T-helper 2 cell (primary cell): ENCODE measurements at places on chromosomes 5 and 9.

GRCh38 chr5:1019001-1019905 is 10.7 kb downstream of the NKD2 start:
- no peak for DNase-seq

- DNase-seq, result no peak
These were observed 2.9 kb upstream of the LPCAT1 start for GRCh38 chr5:1526681-1527131.

DNA sequence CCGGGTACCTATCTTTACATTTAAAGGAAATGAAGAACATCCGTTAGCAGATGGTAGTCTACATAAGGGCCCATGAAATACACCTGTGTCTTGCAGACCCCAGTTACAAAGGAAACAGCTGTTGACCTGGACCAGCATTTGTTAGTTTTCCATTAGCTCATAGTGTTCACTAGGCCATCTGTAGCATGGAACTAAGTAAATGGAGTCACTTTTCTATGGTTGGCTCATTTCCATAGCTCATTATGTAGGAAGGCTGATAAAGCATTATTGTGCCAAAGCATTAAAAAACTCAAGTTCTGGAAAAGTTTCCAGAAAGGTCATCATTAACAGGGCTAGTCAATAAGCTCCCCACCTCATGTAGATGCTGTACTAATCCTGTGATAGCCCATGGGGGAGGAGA is 62.1 kb downstream of the PCSK1 start:
- no peak for DNase-seq

- no peak for DNase-seq
These were observed 258.4 kb downstream of the FER start for GRCh38 chr5:109006129-109006528.

DNA sequence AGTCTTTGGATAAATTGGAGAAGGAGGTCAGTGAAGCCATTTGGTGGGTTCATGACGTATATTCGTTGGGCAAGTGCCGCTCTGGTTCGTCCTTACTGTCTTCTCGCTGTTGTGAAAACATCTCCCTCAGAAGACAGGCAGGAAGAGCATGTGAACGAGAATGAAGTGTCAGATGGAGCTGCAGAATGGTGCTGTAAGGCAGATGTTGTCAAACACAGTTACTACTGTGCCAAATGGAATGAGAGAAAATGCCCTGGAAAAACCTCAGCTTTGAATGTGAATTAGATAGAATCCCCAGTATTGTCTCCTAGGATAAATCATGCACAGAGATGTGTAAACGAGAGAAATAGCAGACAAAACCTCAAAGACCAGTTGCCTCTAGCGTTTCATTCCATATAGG is 121.5 kb downstream of the CAMK4 start:
- no peak for DNase-seq

- DNase-seq, result no peak
These were observed 197.1 kb downstream of the CEMIP2 start for GRCh38 chr9:71571186-71571585.

DNA sequence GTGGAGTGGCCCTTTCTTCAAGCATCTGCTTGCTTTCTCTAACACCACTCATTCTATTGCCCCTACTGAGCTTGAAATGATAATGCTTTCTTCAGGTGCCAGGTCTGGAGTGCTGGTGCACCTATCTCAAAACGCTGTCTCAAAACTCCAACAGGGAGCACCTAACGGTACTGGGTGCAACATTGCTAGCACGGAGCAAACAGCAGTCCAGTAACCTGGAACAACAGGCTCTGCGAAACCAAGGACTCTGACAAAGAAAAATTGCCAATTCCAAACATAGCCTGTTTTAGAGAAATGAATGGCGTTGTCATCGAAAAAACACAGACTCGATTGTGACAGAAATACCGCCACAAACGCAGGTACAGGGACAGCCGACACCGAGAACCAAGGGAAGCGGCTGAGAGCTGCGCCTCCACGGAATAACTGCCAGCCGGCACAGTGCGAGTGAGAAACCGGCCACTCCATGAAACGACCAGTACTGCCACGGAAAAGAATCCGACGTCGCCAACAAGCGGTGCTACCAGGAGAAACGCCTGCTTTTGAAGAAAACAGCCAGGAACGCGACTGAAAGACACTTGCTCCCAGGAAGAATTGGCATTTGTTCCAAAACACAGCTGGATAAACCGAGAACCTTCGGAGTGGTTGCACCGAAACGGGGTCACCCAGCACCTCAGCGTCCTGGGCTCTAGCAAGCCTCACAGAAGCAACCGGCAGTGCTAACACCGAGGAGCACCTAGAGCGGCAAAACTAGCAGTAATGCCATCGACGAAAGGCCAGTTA is 3.1 kb downstream of the ANXA2R start:
- no peak for DNase-seq

- no peak for DNase-seq
These were observed 60.1 kb downstream of the KCTD16 start for GRCh38 chr5:144230806-144231205.

DNA sequence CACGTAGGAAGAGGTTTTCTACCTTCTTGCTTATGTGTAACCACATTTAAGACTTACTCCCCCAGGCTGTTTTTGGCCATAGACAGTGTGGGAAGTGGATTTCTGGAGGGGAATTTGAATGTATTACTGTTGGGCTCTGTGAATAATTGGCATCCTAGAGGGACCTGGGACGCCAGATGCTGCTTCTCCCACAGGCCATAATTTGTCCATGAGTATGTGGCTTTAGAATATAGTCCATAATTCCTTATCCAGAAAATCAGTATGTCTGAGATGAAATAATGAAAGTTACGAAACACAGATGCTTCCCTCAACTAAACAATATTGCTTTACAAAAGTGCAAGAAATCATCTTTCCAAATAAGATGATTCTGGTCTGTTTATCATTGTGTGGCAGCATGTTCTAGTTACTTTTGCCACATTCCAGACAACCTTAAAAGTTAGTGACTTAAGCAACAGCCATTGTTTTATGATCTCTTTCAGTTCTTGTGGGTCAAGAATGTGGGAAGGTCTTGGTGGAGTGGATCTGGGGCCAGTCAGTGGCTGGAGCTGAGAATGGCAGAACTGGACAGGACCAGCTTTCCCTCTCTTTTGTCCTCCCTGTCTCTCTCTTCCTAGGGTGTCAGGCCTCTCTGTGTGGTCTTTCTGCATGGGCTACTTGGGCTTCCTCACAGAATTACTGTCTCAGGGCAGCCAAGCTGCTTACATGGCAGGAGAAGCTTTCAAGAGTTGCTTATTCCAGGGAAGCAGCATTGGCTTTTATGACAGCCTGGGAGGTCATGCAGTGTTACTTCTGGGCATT is 79.4 kb downstream of the FBXL7 start:
- DNase-seq, result no peak

DNA sequence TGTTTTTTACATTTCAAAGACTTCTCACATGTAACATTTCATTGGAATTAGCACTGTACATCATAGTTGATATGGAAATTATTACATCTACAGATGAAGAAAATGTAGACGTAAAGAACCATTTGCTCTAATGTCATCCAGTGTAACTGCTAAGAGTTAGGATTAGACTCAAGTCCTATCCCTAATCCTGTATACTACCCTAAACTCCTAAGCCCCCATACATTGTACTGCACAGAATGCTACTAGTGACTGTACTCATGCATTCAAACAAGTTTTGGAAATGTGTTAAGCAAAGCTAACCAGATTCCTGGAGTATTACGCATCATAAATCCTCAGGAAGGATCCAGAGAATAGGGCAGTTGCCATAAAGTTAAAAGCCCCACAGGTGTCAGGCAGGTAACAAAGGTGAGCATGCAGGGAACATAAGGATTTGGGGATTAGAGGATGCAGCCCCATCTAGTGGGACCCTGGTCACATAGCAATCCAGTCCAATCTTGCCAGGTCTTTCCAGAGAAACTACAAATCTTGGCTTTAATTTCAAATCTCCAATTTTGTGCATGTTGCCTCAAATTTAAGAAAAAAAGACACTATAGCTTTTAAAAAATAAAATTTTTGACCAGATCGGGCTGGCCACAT is 32.0 kb downstream of the HAVCR1 start:
- no peak for DNase-seq

- no peak for DNase-seq
These were observed 13.7 kb downstream of the MYO10 start for GRCh38 chr5:16922430-16922829.

DNA sequence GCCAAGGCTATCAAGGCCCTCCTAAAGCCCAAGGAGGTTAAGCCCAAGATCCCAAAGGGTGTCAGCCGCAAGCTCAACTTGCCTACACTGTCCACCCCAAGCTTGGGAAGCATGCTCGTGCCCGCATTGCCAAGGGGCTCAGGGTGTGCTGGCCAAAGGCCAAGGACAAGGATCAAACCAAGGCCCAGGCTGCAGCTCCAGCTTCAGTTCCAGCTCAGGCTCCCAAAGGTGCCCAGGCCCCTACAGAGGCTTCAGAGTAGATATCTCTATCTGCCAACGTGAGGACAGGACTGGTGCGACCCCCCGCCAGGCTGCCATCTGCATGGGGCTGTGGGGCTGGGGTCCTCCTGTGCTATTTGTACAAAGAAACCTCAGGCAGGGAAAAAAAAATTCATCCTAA is 3.3 kb downstream of the HOMER1 start:
- no peak for DNase-seq

- no peak for DNase-seq
These were observed 116.2 kb downstream of the DIRAS2 start for GRCh38 chr9:90526386-90526785.

DNA sequence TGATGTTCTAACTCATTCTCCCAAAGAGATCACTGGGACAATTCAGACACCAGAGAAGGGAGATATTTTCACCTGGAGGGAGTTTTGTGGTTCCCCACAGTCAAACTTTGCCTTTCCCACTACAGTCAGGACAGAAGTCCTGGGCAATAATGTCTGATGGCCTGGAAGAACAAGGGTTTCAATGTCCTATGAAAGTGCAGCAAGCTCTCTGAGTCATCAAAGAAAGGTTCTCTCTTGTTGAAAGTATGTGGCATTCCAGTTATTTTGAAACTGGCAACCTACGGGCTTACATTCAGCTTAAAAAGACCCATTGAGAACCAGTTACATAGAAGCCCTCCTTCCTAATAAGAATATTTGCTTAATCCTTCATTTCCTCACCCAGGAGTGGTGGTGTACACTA is 103.9 kb downstream of the INSYN2B start:
- no peak for DNase-seq

DNA sequence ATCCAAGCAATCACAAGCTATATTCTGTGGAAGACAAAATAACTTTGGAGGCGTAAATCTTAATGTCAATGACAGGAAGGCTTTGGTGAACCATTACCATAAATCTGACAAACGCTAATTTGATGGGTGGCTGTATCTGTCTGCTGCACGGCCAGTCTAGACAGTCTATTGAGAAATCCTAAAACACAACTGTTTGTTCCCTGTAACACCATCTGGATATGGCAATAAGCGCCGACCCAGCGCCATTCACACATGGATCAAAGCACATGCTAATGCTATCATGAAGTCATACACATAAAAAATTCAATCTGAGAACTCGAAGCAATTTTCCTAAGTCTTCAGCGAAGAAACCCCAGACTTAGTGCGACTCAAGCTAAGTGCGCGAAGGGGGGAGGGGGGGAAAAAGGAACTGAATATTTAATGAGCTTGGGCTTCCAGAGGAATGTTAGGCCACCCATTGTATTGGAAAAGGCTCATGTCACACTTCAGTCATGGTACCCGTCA is 95.1 kb downstream of the ARL15 start:
- DNase-seq, result no peak

GRCh38 chr5:100791391-100791790 is 111.7 kb downstream of the ST8SIA4 start:
- DNase-seq, result no peak

DNA sequence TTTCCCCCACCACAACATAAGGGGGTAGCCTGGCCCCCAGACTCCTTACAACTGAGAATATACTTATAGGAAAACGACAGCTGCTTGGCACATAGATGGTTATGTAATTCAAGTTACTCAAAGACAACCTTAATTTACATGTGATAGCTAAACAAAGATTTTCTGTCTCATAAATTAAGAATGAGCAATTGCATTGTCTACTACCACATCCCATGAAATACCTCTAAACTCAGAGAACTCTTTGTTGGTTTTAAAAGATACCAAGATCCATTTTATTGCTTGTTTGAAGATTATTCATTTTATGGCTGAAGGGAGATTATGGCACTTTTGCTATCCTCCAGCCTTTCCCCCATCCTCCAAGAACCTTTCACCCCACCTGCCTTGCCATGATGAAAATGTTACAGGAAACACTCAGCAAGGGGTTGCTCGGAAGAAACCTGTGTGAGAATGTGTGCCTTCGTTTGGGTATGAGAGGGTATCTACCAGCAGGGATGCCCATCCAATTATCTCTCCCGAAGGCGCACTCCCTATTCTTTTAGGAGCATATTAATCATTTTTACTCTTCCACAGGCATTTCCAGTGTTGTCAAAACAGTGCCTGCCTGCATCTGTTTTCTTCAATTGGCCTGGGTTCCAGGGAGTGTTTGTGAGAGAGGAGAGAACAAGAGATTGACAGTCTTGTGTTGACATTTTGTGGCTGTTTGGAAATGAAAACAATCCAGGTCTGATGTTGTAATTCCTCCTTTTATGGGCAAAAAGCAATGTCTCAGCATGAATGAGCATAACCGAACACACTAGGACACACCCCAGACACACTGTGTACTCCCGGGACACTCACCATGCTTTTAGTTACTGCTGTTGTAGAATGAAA is 208.0 kb upstream of the ANKRD55 start:
- no peak for DNase-seq

GRCh38 chr5:32833127-32833526 is 122.0 kb downstream of the NPR3 start:
- DNase-seq, result no peak

GRCh38 chr5:44542470-44542869 is 153.2 kb upstream of the FGF10 start:
- no peak for DNase-seq

DNA sequence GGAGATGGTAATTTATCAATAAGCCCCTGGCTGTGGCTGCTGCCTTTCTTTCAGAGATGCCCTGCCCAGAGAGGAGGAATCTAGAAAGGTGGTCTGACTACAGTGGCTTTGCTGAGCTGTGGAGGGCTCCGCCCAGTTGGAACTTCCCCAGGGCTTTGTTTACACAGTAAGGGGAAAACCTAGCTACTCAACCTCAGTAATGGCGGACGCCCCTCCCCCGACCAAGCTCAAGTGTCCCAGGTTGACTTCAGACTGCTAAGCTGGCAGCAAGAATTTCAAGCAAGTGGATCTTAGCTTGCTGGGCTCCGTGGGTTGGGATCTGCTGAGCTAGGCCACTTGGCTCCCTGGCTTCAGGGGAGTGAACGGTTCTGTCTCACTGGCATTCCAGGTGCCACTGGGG is 865.4 kb upstream of the ACO1 start:
- DNase-seq, result no peak
